ENCODE measurements at places on chromosomes 3 and 15. TPM values are rescaled to one million over a fixed set of nuclear protein-coding genes. Genes with fewer than 3 reads are reported as not detected.
A peak's percentile ranks its signal among the peaks of the same experiment; 100 is the strongest.

GRCh38 chr3:194952841-194953241 is 267.2 kb downstream of the FAM43A start:
- DNase-seq, result peak; percentile 85

DNA sequence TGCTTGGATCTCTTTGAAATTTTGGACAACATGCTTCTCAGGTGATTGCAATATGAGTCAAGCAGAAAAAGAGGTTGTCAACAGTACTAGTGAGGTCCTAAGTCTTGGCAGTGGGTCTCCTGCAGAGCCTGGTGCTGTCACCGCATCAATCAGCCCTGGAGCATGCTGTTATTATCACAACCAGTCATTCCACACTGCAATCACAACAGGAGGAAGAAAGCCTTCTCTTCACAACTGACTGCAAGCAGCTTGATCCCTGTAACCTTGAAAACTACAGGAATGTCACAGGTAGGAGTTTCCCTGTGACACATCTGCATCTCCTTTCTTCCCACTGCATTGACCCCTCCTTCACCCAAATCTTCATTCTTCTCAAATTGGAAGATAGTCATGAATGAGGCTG is 451.1 kb upstream of the ATP11B start:
- no peak for DNase-seq

DNA sequence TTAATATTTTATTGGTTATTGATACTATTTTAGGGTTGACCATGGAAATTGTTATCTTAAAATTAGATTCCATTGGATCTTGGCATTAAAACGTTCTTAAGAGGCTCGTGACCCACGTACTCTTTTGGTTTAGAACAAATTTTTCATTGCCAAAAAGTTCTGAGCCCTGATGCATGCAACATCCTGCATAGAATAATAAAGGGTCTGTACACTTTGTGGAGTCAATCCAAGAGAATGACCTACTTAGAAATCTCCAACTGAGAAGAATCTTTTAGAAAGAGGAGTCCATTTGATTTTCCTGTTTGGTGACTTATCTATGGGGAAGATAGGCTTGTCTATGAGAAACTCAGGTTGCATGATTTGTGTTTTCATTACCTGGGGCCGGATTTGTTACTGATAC is 404.2 kb upstream of the RGMA start:
- DNase-seq, result no peak

DNA sequence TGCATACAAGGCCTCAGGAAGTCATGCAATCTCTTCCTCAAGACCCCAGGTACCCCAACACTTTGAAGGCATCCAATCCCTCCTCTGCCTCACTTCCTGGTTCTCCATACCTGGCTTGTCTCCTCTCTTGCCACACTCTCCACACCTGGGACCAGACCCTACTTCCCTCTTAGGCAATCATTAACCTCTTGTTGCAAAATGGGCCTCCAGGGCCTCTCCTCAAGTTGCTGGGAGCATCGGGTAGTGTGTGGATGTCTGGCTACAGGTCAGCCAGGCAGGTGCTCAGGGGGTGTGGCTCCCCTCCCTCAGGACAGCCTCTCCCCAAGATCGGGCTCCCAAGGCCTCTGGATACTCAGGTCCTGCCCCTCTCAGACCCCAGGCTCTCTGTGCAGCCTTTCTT is 8.6 kb downstream of the PLA2G4E start:
- DNase-seq, result no peak

GRCh38 chr3:33637482-33637881 is 80.6 kb downstream of the CLASP2 start:
- no peak for DNase-seq

GRCh38 chr3:117003501-117003900 is 293.9 kb downstream of the TUSC7 start:
- no peak for DNase-seq

DNA sequence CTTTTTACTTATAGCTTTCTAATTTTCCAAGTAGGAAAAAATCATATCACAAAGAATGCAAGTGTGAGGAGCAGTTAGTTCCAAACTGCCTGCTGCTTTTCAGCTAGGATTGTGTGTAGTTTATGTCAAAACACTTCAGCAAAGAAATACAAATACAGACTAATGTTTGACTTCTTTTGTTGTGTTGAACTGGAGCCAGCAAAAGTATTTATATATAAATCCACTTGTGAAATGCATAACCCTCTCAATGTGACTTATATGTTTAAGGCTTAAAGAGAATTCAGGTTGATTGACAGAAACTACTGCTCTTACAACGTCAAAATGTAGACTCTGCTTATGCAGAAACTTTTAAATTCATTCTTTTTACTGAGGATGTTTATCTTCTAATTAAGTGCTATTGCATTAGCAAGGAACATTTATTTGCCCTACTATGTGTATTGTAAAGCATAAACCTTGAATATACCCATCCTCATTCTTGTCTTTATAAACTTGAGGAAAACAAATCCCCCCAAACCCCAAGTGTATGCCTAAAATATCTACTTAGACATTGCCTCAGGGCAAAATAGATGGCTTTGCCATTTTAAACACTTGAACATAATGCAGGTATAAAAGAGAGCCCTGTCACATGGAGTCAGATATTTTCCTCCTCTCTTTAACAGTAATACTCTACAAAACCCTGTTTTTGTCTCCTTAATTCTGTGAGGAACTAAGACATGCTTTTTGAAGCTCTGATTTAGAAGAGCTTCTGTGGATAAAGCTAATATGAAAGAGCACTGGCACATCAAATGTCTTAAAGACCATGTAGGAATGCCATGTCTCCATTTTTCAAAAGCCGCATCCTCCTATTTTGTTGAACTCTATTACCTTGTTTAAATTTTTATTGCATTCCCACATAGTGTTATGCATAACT is 302.8 kb upstream of the TBC1D5 start:
- DNase-seq, result no peak

GRCh38 chr3:172241405-172241804 is 202.0 kb downstream of the FNDC3B start:
- no peak for DNase-seq

DNA sequence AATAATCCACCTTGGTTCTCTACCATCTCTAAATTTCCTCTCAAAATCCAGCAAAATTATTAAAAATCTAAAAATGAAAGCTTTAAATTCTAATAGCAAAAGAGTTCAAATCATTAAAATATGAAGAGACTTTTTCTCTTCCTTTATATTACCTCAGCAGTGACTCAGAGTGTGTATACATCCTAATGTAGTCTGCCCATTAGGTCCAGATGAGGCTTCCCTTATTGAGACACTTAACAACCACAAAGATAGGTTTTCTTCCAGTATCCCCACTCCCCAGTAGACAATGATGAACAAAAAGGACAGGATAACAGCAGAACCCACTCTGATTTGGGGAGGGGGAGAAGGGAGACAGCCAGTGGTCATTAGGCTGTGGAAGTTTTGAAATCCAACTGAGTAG is 61.5 kb upstream of the DCBLD2 start:
- no peak for DNase-seq

- no peak for DNase-seq
Measured at GRCh38 chr15:77825252-77825542, 192.5 kb upstream of the LINGO1 start.

GRCh38 chr3:70861855-70862254 is 549.4 kb upstream of the MDFIC2 start:
- DNase-seq, result no peak

DNA sequence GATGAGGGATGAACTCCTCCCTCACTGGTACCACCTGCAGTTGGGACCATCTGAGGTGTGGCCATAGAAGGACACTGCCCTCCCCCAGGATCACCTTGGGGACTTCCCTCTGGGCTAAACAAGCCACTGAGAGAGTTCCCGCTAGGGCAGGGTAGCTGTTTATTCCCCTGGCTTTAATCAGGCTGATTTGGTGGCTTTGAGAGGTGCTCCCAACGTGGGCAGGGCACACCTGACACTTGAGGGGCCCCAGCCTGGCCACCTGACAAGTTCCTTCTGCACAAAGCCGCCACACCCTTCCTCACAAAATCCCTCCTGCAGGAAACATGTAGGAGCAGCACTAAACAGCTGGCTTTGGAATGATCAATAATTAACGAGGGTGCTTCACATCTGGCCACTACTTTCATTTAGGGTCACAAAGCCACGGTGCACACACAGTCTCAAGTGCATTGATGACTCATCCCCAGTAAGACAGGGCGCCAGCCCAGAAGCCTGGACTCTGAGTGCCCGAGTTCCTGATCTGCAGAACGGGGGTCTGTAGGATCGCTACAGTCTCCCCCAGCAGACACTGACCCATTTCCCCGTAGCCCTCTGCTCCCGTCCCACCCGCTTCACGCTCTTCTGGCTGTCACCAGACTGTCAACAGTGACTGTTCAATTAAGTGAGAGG is 75.1 kb downstream of the ATP10A start:
- no peak for DNase-seq

DNA sequence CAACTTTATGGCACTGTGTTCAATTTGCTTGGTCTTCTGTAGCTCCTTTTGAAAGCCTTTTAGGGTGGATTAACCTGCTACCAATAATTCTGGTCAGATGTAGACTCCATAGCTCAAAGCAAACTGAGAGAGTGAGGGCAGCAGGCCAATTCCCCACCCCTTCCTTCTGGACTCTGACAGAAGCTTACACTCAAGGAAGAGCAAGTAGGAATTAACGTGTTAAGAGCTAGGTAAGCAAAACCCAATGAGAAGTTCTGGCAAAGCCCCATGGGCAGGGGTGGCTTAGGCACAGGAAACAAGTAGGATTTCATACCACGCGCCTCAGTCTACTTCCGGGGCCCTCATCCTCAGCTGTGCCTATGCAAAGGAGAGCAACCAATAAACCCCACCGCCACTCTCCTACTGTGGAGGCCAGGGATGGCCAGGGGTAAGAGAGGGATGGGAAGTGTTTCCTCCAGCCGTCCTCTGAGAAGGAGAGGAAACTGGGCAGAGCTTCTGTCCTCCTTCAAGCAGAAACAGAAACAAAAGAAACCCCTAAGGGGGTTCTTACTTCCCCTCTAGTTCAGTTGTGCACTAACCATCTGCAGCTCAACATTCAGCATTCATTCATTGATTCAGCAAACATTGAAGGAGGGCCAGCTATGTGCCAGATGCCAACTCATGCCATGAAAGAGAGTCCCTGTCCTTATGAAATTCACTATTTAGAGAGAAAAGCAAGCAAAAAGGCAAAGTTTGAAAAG is 12.6 kb downstream of the CCR5 start:
- DNase-seq, result no peak

DNA sequence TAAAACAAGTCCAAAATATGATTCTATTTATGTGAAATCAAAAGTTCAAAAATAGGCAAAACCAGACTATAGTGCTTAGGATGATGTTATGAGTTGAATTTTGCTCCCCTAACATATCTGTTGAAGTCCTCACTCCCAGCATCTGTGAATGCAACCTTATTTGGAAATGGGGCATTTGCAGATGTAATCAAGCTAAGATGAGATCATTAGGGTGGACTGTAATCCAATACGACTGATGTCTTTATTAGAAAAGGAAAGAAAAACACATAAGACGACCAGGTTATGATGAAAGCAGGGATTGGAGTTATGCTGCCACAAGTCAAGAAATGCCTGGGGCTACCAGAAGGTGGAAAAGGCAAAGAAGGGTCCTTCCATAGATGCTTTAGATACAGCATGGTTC is 110.5 kb upstream of the CCDC39 start:
- no peak for DNase-seq

GRCh38 chr3:16311960-16312451 is 47.0 kb downstream of the OXNAD1 start:
- DNase-seq, result no peak

GRCh38 chr3:120831066-120831465 is 76.9 kb upstream of the STXBP5L start:
- no peak for DNase-seq

DNA sequence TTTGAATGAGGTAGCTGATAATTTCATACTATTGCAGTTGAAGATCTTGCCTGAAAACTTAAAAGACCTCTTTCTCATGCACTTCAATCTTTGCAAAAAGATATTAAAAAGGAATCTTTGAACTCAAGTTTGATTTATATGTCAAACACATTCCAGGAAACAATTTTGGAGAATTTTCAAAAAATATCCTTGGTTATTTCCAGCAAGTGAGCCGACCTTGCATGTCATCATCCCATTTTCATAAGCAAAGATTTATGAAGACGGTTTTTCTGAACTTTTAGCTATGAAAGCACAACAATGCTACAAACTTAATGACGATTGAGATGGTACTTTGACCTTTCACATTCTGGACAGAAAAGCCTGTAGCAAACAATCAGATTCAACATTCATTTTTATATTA is 95.6 kb downstream of the RFX7 start:
- DNase-seq, result no peak

GRCh38 chr3:38989917-38990510 is 61.7 kb downstream of the SCN11A start:
- no peak for DNase-seq

- DNase-seq, result no peak
Measured at GRCh38 chr3:189355481-189356201, 183.9 kb downstream of the TPRG1 start.

DNA sequence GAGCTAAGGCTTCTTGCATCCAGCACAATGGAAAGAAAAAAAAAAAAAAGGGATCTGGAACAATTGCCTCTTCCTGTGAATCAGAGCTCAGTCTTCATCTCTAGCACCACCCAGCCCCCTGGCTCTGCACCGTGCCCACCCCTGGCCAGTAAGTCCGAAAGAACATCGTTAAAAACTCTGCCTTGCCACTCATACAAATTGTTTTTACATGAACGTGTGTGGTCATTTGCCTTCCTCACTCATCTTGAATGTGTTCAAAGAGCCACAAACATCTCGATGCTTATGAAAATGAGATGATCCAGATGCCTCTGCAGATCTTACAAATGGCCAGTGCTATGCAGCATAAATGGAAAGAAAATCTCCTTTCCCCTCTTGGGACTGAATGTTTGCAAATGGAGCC is 400.0 kb upstream of the PPP2R3A start:
- DNase-seq, result no peak

DNA sequence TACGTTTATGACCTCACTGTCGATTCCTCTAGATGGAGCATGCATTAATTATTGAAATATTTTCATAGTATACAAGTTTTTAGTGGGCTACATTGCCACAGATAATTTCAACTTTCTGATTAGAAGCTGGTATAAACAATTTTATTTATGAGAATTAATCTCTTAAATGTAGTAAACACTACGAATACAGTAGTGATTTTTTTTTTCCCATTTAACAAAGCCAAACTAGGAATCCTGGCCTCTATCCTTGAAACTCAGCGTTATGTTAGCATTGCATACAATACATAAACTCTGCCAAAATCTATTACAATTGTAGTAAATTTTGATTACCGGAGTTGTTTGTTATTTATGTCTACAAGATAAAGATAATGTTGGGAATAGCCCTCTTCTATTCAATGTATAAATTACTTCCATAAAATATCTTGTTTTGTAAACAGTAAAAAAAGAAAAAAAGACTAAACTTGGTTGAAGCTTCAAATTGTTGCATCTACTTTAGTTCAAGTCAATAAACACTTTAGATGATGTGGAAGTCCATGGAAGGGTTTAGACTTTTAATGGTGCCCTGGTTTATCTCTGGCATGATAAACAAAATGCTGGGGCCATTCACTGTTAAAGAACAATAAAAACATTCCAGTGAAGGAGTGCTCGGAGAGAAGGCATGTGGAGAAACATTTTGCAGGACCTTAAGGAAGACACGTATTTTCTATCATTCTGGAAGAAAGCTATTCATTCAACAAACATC is 77.3 kb upstream of the NR2F2 start:
- DNase-seq, result no peak

GRCh38 chr3:132756108-132756650 is 34.0 kb upstream of the NPHP3 start:
- DNase-seq, result no peak

APOD gene
- polyA plus RNA-seq, result 0.05 TPM

STX19 gene
- polyA plus RNA-seq, result not detected

CD276 gene
- polyA plus RNA-seq, result 60.1 TPM

CACNA2D3 gene
- 0.36 TPM for polyA plus RNA-seq

CSK gene
- polyA plus RNA-seq, result 34.7 TPM

ZKSCAN7 gene
- polyA plus RNA-seq, result 9.2 TPM

AMIGO3 gene
- polyA plus RNA-seq, result 1.2 TPM

TMEM41A gene
- polyA plus RNA-seq, result 12.0 TPM
